Endodermal cell (in vitro differentiated cells): ENCODE measurements at places on chromosomes 12 and 14. TPM values are rescaled to one million over a fixed set of nuclear protein-coding genes. Genes with fewer than 3 reads are reported as not detected.

- no peak for DNase-seq
- H3K27me3 ChIP-seq, result peaks cover 13% of the 10 kb centered on the region
- H3K4me1 ChIP-seq, result no peaks in the 10 kb centered on the region
- no peak overlapping the region for H3K27ac ChIP-seq
- no peaks in the 10 kb centered on the region for H3K36me3 ChIP-seq
These were observed 956.7 kb upstream of the SEL1L start for GRCh38 chr14:82490397-82490796.

- peak overlapping the region; percentile 39 for H3K4me3 ChIP-seq
- no peak overlapping the region for H3K27ac ChIP-seq
- peaks cover 81% of the 10 kb centered on the region for H3K36me3 ChIP-seq
- no peak for DNase-seq
These were observed 24.6 kb downstream of the SINHCAF start for GRCh38 chr12:31301311-31301710.

The ALKBH1 gene
- 10.0 to 12.7 TPM (median 11.0 TPM) in 3 replicates for total RNA-seq

GRCh38 chr12:82757656-82758055 lies 71.0 kb downstream of the TMTC2 start:
- H3K27me3 ChIP-seq, result peaks cover 19% of the 10 kb centered on the region
- no peaks in the 10 kb centered on the region for H3K36me3 ChIP-seq
- H3K27ac ChIP-seq, result no peak overlapping the region
- H3K4me3 ChIP-seq, result no peak overlapping the region

The SETD1B gene
- total RNA-seq, result 30.0 and 32.6 TPM in 2 replicates

The RNASE7 gene
- total RNA-seq, result not detected in 3 replicates

GRCh38 chr14:24232645-24233537 lies at the start of gene GMPR2:
Gene GMPR2, plus strand, starts transcription at chr14:24232929. Its CDS starts 325 bp downstream, at chr14:24233254.
- peak within 1 kb of the TSS; percentile 96 for H3K4me3 ChIP-seq
- H3K36me3 ChIP-seq, result peaks cover 39% of the 10 kb centered on the region
- no peaks in the 10 kb centered on the region for H3K27me3 ChIP-seq
- peaks cover 8% of the 10 kb centered on the region for H3K4me1 ChIP-seq
- peak; percentile 94 for DNase-seq
- peak within 1 kb of the TSS; percentile 75 for H3K27ac ChIP-seq

DNA sequence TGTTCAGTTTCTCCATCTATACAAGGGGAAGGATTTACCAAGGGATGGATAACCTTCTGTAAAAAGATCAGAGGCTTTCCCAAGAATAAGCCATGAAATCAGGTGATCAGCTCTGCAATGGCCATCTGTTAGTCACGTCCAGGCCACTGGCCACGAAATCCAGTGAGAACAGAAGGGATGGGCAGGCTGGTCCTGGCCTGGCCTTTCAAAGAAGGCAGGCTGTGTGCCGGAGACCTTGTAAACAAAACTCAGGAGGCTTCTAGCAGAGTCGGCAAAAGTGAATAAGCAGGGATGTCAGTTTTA lies 68.5 kb downstream of the RNF34 start:
- no peak overlapping the region for H3K27ac ChIP-seq
- no peaks in the 10 kb centered on the region for H3K27me3 ChIP-seq
- H3K36me3 ChIP-seq, result peaks cover 8% of the 10 kb centered on the region
- H3K4me1 ChIP-seq, result peaks cover 4% of the 10 kb centered on the region
- peak; percentile 58 for DNase-seq
- no peak overlapping the region for H3K4me3 ChIP-seq
